Suppressor macrophage treated with lipopolysaccharide for 4 hours (primary cell): ENCODE measurements at places on chromosomes 2 and 18.

GRCh38 chr2:178860551-178860950, 53.3 kb upstream of the TTN start:
- DNase-seq = no peak

DNA sequence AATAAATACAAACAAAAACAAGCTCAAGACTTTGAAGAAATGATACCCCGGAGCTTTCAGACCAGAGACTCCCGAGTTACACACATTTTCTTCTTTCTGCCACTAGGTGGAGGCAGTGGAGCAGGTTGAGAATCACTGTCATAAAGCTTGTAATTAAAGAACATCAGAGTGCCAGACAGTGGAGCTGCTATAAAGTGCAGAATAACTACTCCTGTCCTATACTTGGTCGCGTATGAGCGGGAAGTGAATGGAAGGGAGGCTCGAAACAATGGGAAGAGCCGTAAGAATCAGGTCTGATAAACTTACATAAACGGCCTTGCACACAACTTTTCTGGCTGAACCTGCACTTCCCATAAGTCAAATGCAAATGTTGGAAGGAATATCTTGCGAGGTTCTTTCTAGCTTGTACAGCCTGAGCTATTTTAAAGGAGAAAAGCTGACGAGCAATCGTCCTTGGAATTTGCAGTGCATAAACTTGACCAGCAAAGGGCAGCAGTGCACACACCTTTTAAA, 189.0 kb downstream of the RPIA start:
- peak; percentile 63 for DNase-seq

DNA sequence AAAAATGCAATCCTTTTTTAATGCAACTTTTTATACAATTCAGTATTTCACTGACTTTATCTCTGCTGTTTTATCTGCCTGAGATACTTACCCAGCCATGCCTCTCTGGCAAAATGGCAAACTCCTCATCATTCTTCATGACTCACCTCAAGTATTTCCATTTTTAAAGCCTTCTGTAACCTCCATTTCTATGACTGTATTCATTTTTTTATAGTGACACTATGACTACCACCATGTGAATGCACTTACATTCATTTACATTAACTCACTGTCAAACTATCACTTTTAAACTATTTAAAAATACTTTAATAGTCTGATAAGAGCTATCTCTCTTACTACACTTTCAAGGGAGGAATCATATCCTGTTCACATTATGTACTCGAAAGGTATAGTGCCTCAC, 99.4 kb upstream of the SCN7A start:
- peak; percentile 2 for DNase-seq

DNA sequence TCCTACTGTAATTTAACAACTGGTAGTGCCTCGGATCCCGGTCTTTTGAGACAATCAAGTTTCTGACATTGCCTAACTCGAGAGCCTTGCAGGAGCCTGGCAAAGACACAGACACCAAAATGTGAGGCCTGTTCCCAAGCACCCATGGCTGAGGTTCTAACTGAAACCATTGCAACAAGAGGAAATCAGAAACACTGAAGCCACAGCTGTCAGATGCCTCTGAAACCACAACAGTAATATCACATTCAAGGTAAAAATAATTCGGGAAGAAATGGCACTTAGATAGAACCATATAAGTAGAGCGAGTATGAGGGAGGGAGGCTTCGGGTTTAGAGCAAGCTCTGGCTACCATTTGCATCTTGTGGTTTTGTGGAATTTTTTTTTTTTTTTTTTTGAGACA, 285.9 kb downstream of the FBXO15 start:
- DNase-seq = no peak

DNA sequence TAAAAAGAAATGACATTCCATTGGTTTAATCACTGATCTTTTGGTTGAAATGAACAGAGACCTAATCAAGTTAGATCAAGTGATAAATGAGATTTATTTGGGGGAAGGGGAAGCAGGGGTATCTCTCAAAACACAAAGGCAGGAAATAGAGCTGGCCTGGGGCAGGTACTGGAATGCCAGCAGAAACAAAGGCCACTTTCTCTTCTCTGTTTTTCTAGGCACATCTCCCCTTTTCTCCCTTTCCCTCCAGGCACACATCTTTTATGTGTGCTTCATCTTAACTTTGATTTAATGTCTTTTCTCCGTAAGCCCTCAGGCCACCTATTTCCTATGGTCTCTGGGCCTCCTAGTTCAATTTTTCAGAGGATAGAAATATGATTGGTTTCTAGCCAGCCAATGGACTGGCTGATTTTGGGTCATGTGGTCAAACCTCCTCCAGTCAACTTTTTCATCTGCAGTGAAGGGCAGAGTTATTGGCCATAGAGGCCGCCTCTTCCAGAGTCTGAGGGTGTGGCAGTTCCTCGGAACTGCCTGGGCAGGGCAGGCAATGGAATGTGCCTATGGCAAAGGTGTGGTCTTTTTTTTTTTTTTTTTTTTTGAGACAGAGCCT, 58.9 kb upstream of the FAM136A start:
- DNase-seq = no peak

GRCh38 chr2:224901121-224901676, 141.1 kb downstream of the DOCK10 start:
- peak; percentile 40 for DNase-seq

GRCh38 chr18:7626922-7627440, 59.9 kb downstream of the PTPRM start:
- DNase-seq = no peak

- DNase-seq = no peak
These were observed 429.2 kb downstream of the TDRD15 start for GRCh38 chr2:21552981-21553380.

DNA sequence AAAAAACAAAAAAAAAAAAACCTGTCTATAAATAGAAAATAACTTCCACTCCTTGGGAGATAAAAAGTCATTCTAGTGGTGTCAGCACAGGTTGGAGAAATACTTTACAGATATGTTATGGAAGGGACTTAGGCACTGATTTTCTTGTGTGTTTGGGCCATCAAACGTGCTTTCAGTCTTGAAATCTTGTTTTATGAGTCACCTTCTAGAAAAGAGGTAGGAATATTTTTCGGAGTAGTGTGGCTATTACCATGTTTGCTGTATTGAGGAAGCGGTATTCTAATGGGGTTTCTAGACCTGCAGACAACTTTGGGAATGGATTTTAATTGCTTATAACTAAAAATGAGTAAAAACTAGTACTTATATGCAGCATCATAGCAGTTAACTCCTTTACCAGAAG, 12.0 kb downstream of the HNMT start:
- no peak for DNase-seq

DNA sequence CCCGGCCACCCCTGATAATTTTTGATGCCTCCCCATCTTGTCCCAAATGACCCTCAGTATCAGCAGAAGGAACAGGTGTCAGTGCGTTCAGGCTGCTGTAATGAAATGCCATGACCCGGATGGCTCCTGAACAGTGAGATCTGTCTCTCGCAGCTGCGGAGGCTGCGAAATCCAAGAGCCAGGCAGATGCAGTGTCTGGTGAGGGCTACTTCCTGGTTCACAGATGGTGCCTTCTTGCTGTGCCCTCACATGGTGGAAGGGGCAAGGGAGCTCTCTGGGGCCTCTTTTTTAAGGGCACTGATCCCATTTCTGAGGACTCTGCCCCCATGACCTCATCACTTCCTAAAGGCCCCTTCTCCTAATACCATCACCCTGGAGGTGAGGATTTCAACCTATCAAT, 152.2 kb downstream of the TWIST2 start:
- no peak for DNase-seq

- no peak for DNase-seq
These were observed 39.6 kb upstream of the STAT4 start for GRCh38 chr2:191190435-191190834.

DNA sequence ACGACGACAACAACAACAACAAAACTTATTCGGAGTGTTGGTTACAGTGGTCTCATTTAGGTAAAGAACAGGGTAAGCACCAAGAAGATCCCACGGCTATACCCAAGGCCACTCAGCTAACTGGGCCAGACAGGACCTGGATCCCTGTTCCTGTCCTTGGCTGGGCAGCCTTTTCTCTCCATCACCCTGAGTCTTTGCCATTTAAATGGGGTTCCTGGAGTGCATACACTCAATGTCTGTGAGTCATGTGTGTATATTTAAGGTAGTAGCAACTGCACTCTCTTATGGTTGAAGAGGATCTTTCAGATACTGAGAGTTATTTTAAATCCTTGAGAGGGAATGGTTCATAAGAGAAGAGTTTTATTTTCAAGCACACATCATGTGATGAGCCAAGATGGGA, 35.3 kb downstream of the ADCYAP1 start:
- DNase-seq = no peak

GRCh38 chr2:59888706-59889105, 664.7 kb downstream of the BCL11A start:
- DNase-seq = no peak

GRCh38 chr18:3664563-3665178, 214.7 kb downstream of the TGIF1 start:
- peak; percentile 86 for DNase-seq

DNA sequence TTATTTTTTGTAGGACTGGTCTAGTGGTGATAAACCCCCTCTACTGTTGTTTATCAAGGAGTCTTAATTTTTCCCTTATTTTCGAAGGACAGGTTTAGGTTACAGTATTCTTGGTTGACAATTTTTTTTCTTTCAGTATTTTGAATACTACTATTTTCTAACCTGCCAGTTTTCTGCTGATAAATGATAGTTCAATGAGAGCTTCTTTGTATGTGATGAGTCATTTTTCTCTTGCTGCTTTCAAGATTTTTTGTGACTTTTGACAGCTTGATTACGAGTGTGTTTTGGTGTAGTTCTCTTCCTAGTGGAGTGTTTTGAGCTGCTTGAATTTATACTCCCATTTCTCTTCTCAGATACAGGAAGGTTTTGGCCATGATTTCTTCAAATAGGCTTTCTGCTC, 77.5 kb downstream of the ACSL3 start:
- DNase-seq = no peak

- no peak for DNase-seq
These were observed 1615.1 kb downstream of the DPP10 start for GRCh38 chr2:116057538-116057937.

GRCh38 chr18:14963246-14963645, 215.3 kb downstream of the ANKRD30B start:
- DNase-seq = no peak

- no peak for DNase-seq
These were observed 74.6 kb downstream of the SLC25A12 start for GRCh38 chr2:171819453-171819852.

DNA sequence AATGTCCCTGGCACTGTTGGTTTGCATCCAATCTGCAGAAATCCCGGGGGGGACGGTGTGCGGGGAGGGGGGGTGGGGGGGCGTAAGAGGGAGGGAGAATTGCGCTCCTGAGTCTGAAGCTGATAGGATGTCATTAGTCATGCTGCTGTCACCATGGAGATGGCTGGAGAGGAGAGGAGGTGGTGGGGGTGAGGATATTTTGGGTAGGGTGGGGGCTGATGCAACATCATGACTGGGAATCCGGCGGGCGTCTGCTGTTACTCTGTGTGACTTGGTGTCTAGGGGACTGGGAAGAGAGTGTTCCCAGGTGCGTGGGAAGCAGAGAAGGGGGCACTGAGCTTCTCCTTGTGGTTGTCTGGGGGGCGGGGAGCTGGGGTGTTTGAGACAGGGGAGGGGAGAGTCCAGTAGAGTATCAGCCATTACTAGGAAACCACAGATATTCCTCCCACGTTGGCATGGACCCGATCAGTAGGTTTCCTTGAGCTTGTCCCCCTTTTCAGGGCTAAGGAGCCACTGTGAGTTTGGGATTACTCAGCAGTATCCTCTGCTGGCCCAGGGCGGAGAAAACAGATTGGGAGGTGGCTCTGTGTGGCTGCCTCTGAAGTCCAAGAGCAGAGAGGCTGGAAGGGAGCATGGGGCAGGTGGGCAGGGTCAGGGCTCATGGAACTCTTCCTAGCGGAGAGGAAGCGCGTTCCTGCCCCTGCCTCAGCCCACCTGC, 18.9 kb downstream of the TET3 start:
- peak; percentile 62 for DNase-seq

DNA sequence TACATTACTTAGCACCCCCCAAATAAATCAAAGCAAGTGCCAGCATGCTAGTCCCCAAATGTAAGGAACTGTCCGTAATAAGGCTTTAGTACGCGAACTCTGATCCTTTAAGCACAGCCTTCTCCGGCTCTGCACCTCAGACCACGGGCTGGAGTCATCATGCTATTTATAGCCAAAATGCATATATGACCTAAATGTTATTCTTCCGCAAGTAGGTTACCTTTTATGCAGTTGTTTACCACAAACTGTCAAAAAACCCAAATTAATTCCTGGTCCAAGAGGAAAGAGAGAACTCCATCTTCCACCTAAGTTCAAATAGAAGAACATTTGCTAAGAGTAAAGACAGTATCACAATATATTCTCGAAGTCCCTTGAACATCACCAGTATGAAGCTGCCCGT, 42.7 kb downstream of the ZNF516 start:
- peak; percentile 34 for DNase-seq

GRCh38 chr2:145835665-145836064, 1315.7 kb upstream of the ZEB2 start:
- no peak for DNase-seq

DNA sequence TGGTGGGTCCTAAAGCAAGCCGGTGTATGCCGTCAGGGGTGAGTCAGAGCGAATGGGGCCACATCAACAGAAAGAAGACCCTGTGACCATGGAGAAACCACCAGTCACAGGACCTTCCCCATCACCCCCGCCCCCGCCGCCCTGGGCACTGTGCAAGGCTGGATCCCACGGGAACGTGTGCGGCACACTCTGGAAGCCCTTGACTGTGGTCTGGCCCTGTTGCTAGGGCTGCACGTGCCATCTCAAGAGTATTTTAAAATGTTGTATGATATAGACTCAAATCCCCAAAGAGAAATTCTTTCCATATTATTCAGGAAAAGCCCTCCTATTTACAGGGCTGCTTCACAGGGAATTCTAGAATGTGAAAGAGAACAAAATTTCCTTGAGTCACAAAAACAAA, 174.8 kb downstream of the BCL2 start:
- peak; percentile 8 for DNase-seq

GRCh38 chr2:119071476-119071875, 87.1 kb downstream of the C1QL2 start:
- DNase-seq = no peak

- DNase-seq = no peak
These were observed 41.9 kb upstream of the ASB18 start for GRCh38 chr2:236305964-236306605.

DNA sequence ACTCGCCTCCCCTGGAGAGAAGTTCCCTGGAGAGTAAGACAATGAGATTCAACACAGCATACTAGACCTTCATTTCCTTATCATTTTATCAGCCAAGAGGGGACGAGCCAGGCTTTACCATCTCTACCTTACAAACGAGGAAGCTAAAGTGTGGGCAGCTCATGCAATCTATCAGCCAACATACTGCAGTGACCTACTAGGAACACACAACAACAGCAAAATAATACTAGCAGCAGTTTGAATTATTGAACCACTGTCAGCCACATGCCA, 60.0 kb upstream of the TEX51 start:
- DNase-seq = no peak

GRCh38 chr2:168948621-168949212, 47.6 kb downstream of the G6PC2 start:
- peak; percentile 46 for DNase-seq

GRCh38 chr2:219621935-219622334, 5.5 kb upstream of the SLC4A3 start:
- DNase-seq = no peak

- DNase-seq = peak; percentile 37
These were observed 195.5 kb downstream of the L3MBTL4 start for GRCh38 chr18:6219116-6219717.

- no peak for DNase-seq
These were observed 561.1 kb upstream of the SETBP1 start for GRCh38 chr18:44119607-44120006.
